ENCODE measurements at places on chromosomes 16 and 17. TPM values are rescaled to one million over a fixed set of nuclear protein-coding genes. Genes with fewer than 3 reads are reported as not detected.

CD300E gene
- not detected for total RNA-seq

- DNase-seq: no peak
Measured at GRCh38 chr17:19904412-19904811, 36.7 kb upstream of the ULK2 start.

DNA sequence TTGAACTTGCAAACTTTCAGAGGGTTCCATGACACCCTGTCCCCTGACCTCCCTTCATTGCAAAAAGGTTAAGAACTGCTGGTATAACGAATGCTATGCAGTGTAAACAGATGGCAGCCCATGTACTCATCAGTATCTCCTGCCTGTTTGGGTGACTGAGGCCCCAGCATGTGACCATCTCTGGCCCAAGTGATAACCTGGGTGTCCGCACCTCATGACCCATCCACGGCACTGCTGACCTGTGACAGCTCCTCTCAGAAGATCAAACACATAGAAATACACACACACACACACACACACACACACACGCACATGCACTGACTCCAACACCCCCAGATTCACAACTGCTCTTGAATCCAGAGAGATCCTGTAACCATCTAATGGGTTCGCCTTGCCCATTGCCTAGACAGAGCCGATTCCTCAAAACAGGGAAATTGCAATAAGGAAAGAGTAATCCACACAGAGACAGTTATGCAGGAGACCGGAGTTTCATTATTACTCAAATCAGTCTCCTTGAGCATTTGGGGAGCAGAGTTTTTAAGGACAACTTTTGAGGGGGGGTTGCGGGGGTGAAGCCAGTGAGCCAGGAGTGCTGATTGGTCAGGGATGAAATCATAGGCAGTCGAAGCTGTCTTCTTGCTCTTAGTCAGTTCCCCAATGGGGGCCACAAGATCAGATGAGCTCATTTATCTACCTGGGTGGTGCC lies 11.3 kb upstream of the PHOSPHO1 start:
- DNase-seq: no peak

GRCh38 chr17:67784364-67785121 lies 40.8 kb upstream of the BPTF start:
- DNase-seq: no peak

- DNase-seq: no peak
Measured at GRCh38 chr16:56143666-56144065, 47.6 kb upstream of the GNAO1 start.

DNA sequence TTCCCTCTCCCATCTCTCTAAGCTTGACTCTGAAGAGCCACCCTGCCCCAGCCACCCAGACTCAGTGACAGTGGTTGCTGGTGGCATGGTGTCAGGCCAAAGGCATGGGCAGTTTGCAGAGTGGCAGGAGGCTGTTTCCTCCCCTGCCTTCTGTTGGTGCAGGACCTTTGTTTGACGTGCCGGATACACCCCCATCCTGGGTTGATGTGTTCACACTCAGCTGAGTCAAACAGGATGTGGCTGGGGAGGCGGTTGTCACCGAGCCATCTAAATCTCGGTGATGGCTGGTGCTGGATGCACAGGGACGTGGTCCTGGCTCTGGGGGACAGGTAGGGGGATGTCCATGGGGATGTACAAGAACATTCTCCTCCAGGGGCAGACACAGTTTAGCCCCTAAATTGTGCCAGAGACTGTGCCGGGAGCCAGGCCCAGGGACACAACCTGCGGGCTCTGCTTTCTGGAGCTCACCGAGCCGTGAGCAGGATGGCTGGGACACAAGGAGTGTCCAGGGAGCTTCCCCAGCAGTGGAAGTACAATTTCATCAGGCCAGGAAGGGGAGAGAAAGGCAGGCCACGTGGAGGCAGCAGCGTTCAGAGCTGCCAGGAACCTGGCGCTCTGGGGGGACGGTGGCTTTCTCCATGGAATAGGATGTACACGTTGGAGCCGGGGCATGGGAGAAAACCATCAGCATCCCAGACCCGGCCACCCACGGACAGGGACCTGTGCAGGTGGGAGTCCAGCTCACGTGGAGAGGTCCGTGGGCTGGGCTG lies 264.2 kb downstream of the SEC14L1 start:
- no peak for DNase-seq

DNA sequence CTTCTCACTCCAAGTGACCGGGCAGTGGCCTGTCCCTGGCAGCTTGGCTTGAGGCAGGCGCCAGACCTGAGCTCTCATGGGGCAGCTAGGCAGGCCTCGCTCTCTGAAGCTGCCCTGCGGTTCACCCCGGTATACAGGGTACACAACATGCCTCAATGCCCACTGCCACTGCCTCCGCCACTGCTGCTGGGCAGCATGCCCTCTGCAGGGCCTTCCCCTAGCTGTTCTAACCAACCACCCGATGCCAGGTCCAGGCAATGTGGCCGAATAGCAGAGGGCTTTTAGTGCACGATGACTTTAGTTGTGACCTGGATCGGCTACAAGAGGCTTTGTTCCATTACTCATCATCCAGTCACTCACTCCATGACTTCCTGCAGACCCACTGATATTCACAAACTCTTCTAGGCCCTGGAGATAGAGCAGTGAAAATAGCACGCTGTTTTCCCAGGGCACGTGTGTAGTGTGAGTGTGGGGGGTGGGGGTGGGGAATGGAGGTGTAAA lies 19.7 kb downstream of the CDC42EP4 start:
- peak; percentile 88 for DNase-seq

Data from Caki2 (cell line).